ENCODE measurements at places on chromosomes 12 and 14.

- no peak overlapping the region for H3K27ac ChIP-seq
- no peak for DNase-seq
- H3K4me1 ChIP-seq = no peaks in the 10 kb centered on the region
- H3K27me3 ChIP-seq = no peaks in the 10 kb centered on the region
- H3K36me3 ChIP-seq = no peaks in the 10 kb centered on the region
- H3K4me3 ChIP-seq = no peak overlapping the region
Measured at GRCh38 chr12:63911341-63911740, 66.8 kb downstream of the SRGAP1 start.

DNA sequence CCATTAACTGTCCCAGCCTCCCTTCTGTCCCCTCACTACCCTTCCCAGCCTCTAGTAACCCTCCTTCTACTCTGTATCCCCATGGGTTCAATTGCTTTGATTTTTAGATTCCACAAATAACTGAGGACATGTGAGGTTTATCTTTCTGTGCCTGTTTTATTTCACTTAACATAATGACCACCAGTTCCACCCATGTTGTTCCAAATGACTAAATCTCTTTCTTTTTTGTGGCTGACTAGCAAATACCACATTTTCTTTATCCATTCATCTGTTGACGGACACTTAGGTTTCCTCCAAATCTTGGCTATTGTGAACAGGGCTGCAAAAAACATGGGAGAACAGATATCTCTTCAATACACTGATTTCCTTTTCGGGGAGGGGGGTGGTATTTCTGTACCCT lies 65.7 kb downstream of the PRKD1 start:
- H3K4me3 ChIP-seq = no peak overlapping the region
- DNase-seq = no peak
- no peak overlapping the region for H3K27ac ChIP-seq
- H3K27me3 ChIP-seq = no peaks in the 10 kb centered on the region
- no peaks in the 10 kb centered on the region for H3K4me1 ChIP-seq

- H3K27ac ChIP-seq = no peak overlapping the region
- DNase-seq = no peak
- no peaks in the 10 kb centered on the region for H3K36me3 ChIP-seq
- no peak overlapping the region for H3K4me3 ChIP-seq
Measured at GRCh38 chr12:1841586-1842182, 21.3 kb downstream of the LRTM2 start.

DNA sequence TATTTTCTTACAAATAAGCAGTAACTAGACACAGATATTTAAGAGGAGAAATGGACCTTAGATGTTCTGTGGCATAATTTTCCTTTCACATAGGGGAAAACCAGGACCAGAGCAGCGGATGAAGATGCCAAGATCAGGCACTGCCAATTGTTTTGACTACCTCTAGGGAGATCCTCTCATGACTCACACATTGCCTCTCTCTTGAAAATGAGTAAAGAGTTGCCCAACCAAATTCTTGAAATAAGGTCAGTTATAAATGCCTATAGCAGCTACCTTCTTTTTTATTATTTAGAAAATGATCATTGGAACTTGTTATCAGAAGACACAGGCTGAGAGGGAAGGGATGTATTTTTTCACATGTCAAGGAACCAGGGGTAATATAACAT lies 263.4 kb upstream of the PLEKHG7 start:
- H3K27me3 ChIP-seq = no peaks in the 10 kb centered on the region
- H3K27ac ChIP-seq = no peak overlapping the region
- H3K4me3 ChIP-seq = no peak overlapping the region
- no peaks in the 10 kb centered on the region for H3K4me1 ChIP-seq

DNA sequence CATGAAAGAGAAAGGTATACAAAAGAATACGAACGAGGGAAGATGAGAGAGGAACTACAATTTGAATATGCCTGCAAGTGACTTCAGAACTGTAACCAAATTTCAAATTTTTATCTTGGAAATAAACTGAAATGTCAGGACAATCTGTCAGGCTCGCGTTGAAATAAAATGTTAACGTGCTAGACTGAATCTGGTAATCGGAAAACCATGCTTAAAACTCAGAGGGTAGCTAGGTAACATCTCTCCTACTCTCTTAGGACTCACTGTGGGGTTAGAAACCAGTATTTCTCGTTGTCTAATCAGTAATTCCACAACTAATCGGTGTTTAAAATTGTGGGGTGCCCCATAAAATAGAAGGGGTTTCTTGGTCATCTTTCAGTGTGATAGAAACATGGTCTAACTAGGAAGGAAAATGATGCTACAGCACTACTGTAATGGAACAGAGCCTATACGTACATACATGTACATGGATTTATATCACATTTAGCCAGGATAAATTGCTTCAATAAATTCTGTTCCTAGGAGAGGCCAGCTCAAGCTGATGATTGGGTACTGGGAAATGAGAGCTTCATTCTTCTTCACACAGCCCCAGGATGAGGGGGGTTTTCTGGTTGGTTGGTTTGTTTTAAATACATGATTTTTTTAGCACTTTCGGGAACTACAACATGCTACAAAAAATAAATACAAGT lies 23.9 kb downstream of the ATF7 start:
- H3K27me3 ChIP-seq = no peaks in the 10 kb centered on the region
- DNase-seq = peak; percentile 90
- H3K27ac ChIP-seq = peak overlapping the region; percentile 11
- H3K4me1 ChIP-seq = peaks cover 4% of the 10 kb centered on the region
- H3K36me3 ChIP-seq = no peaks in the 10 kb centered on the region
- H3K4me3 ChIP-seq = no peak overlapping the region

DNA sequence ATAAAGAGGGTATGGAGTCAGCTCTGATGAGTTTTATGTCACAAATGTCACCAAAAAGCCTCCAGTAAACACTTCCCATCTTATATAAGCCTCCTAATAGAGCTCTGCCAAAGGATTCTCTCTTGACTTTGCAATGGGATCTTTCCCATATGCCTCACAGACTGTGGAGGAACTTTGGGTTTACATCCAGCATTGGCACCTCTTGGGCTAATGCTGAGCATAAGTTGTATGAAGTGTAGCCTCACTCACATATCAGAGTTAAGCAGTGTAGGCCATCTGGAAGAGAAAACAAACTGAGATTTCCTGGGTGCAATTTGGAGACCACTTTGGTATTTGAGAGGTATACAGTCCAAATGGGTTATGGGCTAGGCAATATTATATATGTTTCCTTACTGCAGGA lies 24.9 kb downstream of the EGLN3 start:
- no peak overlapping the region for H3K4me3 ChIP-seq
- no peaks in the 10 kb centered on the region for H3K36me3 ChIP-seq
- no peak overlapping the region for H3K27ac ChIP-seq
- no peak for DNase-seq
- no peaks in the 10 kb centered on the region for H3K4me1 ChIP-seq

- H3K27me3 ChIP-seq = no peaks in the 10 kb centered on the region
- peaks cover 5% of the 10 kb centered on the region for H3K4me1 ChIP-seq
- peak; percentile 63 for DNase-seq
- no peak overlapping the region for H3K4me3 ChIP-seq
- H3K36me3 ChIP-seq = no peaks in the 10 kb centered on the region
Measured at GRCh38 chr14:77580964-77581505, 35.4 kb downstream of the SPTLC2 start.

GRCh38 chr14:73623504-73624054 lies 11.3 kb downstream of the ACOT6 start:
- no peak overlapping the region for H3K4me3 ChIP-seq
- DNase-seq = no peak
- no peaks in the 10 kb centered on the region for H3K4me1 ChIP-seq
- H3K27me3 ChIP-seq = no peaks in the 10 kb centered on the region
- H3K27ac ChIP-seq = no peak overlapping the region

Measured in spinal cord (tissue), 10 donors.